WERI-Rb-1 (cell line): ENCODE measurements at places on chromosomes 1 and 21.
A peak's percentile ranks its signal among the peaks of the same experiment; 100 is the strongest.

- no peak for DNase-seq
Observed at GRCh38 chr21:36471254-36471723, 8.6 kb downstream of the CLDN14 start.

DNA sequence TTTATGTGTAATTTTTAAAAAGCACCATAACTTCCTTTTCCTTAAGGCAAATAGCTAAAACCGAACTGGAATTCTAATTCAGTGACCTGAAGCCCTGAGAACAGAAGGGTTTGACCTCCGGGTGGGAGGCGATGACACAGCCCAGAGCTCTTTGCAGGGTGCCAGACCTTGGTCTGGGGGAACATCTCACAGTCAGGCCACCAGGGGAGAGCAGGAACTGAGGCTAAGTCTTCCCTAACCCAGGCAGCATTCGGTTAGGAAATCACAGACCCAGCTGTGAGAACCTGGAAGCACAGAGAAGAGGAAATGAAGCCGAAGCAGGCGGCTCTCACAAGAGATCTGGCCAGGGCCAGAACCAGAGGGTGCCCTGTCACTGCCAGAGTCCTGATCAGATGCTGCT lies 444.8 kb downstream of the TTLL7 start:
- DNase-seq, result no peak

- no peak for DNase-seq
Observed at GRCh38 chr1:183315991-183316758, 102.0 kb downstream of the NMNAT2 start.

GRCh38 chr1:208737161-208737560 lies 493.0 kb upstream of the PLXNA2 start:
- no peak for DNase-seq

DNA sequence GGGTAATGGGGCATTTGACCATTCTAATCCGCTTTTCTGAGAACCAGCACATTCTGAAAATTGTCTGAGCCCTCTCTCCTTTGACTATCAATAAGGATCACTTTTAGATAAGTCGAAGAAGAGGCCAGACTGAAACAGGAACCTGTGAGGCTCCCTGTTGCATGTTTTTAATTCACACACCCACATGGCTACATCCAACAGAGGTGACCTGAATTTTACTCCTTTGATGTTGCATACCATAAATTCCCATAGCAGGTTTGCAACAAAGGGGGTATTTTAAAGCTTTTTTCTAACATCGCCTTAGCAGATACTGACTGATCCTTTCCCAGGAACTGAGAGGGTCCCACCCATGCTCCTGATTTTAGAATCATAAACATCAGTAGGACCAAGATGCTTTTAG lies 450.8 kb downstream of the USP25 start:
- DNase-seq, result no peak

DNA sequence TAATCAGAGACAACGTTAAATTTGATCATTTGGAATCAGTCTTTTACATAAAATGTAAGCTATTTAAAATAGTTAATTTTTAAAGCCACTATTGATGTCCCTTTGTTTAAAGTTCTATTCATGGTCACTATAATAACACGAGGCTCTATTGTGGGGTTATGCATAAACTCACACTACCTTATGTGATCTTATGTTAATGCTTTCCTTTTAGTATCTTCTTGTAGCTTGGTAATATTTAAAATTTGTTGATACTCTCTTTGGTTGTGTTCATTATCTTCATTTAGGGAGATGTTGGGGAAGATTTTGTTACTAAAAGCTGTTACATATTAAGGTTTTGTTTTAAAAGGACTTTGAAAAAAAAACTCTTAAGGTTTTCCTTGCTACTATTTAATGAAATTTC lies 1.2 kb downstream of the B3GALT2 start:
- DNase-seq, result no peak

DNA sequence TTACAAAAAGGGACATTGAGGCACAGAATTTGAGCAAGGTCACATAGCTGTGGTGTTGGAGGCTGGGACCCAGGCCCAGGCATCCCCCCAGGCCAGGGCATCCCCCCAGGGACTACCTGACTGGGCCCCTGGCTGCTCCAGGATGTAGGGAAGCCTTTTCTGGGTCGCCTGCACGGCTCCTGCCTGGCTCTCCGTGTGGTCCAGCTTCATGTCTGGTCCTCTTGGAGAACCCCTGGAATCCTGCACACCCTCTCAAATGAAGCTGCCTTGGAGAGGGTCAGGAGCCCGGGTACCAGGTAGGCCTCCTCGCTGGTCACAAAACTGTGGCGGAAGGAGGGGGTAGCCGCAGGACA lies 919 bp upstream of the CELSR2 start:
- DNase-seq, result no peak

DNA sequence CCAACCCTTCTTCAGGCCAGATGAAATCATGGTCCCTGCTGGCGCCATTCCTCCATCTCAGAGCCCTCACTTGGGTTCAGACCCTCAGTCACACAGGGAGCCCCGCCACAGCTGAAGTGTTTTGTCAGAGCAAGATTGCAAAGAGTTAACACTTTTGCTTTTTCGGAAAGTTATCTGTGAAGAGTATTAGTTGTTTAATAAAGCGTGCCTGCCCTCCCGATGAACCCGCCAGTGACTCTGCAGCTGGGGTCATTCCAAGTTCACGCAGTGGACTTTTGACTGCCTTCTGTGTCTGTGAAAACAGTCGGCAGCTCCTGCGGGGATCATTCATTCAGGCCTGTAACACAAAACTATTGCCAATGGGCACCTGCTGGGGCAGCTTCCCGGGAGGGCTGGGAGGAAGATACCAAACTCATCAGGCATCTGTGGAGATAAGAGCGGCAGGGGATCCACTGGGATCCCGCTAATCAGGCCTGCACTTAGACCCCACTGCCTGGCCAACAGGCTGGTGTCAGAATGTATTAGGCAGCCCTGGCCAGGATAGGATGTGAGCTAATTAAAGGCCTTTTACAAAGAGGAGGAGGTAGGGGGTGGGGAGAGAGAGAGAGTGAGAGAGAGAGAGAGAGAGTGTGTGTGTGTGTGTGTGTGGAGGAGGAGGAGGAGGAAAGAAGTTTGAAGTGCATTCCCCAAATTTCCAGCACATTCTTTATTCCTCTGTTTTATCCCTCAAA lies 184.5 kb downstream of the DHRS3 start:
- no peak for DNase-seq

DNA sequence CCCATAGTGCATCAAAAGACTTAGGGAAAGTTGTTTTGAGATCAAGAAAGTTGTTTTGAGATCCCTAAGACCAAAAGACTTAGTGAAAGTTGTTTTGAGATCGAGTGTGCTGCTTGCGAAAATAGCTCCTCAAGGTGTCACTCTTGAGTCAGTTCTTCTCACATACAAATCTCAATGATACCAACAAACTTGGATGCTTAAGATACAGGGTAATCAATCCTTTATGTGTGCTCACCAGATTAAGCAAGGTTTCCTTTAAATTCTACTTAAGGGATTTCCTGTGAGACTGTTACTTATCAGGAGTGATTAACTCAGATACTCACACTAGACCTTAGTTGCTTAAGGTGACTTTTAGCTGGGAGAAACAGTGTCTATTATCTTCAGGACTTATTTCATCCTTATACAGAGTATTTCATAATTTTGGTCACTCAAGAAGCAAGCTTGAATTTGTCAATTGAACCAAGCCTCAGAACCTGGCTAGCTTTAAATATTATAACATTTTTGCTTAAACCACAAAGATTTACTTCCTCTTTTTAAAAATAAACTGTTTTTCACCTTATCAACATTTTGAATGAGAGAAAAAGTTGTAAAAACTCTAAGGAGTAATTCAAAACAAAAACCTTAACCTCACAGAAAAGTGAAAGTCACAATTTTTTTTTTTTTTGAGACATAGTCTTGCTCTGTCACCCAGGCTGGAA lies 8.0 kb upstream of the RLF start:
- peak; percentile 32 for DNase-seq

DNA sequence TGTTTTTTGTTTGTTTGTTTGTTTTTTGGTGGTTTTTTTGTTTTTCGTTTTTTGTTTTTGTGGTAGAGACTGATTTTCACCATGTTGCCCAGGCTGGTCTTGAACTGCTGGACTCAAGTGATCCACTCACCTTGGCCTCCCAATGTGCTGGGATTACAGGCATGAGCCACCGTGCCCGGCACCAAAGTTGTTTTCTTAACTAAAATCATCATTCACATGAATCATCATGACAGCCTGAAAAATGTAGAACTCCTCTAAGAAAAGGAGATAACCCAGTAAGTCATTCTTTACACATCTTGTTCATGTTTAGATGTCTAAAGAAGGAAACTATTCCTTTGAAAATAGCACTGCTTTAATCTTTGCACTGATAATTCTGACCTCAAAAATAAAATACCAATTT lies 37.5 kb downstream of the DISP1 start:
- no peak for DNase-seq

DNA sequence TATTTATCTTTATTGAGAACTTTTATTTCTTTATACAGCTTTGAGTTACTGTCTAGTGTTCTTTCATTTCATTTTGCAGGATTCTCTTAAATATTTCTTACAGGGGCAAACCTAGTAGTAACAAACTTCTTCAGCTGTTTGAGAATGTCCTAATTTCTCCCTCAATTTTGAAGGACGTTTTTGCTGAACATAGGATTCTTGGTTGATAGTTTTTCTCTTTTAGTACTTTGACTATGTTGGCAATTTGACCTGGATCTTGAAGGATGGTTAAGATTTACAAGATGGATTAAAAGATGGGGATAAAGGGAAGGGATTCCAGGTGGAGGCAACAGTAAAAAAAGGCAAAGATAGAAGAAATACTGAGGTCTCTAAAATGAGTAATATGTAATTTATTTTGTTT lies 38.9 kb downstream of the XPR1 start:
- no peak for DNase-seq

DNA sequence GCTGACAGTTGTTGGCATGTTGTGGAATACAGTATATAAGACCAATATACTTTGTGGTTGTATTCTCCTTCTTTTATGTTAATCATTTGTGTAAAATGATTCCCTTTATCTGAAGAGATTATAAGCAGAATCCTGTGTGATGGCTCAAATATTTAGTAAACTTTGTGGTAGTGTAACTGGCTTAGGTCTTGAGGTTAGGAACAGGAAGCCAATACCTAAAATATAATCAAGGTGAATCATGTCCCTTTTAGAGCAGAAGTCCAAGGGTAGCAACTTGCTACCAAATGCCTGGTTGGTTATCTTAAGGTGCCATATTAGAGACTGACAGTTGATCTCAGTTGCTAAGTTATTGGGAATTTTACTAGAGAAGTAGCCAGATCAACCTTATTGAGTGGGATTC lies 398.5 kb upstream of the ADAMTS5 start:
- DNase-seq, result no peak

DNA sequence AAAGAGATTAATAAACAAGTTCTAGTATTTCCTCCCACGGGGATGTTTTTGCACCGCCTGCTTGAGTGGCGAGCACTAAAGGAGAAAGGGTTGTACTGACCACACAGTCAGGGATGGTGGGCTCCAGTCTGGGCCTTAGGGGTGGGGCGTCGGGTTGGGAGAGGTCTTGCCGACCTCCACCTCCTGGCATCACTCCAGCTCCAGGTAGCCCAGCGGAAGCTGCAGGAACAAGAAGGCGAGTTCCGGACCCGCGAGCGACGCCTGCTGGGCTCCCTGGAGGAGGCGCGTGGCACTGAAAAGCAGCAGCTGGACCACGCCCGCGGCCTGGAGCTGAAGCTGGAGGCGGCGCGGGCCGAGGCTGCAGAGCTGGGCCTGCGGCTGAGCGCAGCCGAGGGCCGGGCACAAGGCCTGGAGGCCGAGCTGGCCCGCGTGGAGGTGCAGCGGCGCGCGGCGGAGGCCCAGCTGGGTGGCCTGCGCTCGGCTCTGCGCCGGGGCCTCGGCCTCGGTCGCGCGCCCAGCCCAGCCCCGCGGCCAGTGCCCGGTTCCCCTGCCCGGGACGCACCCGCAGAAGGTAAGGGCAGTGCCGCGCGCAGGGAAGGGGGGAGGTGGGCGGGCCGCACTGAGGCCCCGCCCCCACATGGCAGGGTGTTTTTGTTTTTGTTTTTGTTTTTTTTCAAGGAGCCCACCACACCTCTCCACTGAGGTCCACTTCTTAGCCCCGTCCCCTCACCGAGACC lies 19.7 kb downstream of the MFAP2 start:
- no peak for DNase-seq

DNA sequence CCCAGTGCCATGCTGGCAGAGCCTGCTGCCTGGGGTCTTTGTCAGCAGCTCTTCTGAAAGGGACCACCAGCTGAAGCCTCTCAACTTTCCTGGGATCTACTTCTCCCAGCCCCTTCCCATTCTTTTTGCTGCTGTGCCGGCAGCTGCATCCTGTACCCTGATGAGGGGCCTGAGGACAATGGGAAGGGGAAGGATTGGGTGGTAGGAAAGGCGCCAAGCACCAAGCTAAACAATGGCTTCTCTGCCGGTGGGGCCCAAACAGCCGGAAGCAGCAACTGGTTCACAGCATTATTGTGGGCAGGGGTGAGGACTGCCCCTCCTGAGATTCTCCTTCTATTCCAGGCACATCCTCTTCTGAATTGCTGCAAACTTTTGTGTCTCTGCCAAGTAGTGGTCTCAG lies 5.0 kb upstream of the EFCAB14 start:
- no peak for DNase-seq

GRCh38 chr1:183178545-183178944 lies 7.5 kb upstream of the LAMC2 start:
- no peak for DNase-seq

DNA sequence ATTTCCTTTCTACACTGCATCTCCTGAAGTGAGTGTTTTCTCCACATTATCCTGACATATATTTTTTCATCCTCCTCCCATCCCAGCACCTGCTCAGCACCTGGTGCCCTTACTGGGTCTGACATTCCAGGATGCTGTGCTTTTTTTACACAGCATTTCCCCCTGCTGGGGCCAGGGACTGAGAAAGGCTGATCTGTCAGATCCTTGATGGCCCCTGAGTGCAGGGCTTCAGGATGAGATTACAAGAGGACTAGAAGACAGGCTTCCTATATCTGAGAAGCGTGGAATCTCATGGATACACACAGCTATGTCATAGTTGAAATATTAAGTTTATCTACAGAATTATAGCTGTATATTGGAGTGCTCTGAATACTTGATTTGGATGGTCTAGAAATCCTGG lies 24.4 kb downstream of the RCAN1 start:
- DNase-seq, result peak; percentile 51

- no peak for DNase-seq
Observed at GRCh38 chr1:28326515-28326914, 2.3 kb upstream of the MED18 start.

GRCh38 chr1:232468249-232468648 lies 161.7 kb downstream of the SIPA1L2 start:
- no peak for DNase-seq

DNA sequence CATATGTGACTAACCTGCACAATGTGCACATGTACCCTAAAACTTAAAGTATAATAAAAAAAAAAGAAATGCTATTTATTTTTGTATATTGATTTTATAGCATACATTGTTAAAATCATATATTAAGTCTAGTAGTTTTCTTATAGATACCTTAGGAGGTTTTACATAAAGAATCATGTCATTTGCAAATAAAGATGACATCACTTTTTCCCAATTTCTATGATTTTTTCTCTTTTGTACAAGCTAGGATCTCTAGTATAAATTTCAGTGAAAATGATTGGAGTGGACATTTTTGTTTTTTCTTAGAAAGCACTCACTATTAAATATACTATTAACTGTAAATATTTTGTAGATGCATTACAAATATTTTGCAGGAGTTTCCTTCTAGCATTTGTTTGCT lies 20.5 kb upstream of the NTMT2 start:
- no peak for DNase-seq

- DNase-seq, result no peak
Observed at GRCh38 chr1:240511789-240512188, 100.2 kb downstream of the GREM2 start.
